IPS DF 19.7 (cell line): ENCODE measurements at places on chromosomes 16 and 17.

DNA sequence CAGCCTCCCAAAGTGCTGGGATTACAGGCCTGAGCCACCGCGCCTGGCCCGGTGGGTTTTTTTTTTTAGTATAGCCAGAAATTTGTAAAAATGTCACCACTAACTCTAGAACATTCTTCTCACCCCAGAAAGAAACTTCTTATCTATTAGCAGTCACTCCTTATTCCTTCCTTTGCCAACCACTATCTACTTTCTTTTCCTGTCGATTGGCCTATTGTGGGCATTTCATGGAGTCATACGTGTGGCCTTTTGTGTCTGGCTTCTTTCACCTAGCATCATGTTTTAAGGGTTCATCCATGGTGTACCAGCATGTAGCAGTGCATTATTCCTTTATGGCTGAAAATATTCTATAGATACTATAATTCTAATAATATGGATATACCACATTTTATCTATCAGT lies 3.6 kb downstream of the CYB5D2 start:
- DNase-seq, result no peak

GRCh38 chr17:9363440-9364350 lies 211.9 kb downstream of the STX8 start:
- no peak for DNase-seq

- DNase-seq, result no peak
These were observed 73.4 kb downstream of the WSB1 start for GRCh38 chr17:27367121-27367981.

GRCh38 chr17:74677558-74678466 lies 34.9 kb downstream of the CD300LF start:
- DNase-seq, result no peak

DNA sequence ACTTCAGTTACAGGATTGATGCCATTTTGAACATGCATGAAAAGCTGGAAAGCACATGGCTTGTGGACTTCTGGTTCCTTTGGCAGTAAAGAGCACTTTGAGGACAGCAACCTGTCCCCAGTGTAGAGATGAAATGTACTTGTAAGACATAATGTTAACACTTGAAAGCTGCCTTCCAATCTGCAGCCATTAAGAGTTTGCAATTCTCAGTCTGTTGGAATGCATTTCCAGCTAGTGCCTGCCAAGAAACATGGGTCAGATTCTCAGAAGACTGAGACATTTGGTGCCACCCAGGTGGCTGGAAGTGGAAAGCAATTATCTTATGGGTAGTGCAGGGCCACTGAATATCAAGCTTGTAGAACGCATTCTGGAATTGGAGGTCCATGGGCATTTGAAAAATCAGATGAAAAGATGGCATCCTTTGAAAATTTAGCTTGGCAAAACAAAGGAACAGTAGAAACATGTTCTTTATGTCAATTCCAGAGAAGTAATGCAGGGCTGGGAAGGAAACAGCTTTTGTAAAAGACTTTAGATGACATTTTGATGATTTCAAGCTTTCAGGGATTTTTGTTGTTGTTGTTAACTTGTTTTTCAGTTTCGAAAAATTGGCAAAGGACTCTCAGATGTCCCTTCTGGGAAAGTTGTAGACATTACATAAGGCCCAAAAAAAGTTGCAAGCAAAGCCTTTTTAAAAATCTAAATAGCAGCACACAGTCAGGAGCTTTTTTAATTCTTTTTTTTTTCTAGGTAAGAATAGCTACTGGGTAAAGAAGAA lies 147.0 kb downstream of the ABCA8 start:
- DNase-seq, result no peak

GRCh38 chr16:25835126-25835525 lies 143.4 kb downstream of the HS3ST4 start:
- no peak for DNase-seq

DNA sequence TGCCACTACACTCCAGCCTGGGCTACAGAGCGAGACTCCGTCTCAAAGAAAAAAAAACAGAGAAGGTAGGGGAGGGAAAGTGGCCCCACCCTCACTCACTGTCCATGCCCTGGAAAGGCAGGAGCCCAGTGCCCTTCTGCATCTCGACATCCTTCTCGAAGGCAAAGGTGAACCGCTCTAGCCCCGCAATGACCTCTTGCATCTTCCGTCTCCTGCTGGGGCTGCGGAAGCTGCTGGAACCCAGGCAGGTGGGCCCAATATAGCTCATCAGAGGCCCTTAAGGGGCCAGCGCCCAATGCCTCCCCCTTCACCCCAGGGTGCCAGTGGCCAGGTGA lies at the start of gene CPSF4L:
Gene CPSF4L, minus strand, starts transcription at position 264 of the 335 bp plus-strand sequence. Its CDS starts 62 bp downstream, at position 202.
- DNase-seq, result no peak

DNA sequence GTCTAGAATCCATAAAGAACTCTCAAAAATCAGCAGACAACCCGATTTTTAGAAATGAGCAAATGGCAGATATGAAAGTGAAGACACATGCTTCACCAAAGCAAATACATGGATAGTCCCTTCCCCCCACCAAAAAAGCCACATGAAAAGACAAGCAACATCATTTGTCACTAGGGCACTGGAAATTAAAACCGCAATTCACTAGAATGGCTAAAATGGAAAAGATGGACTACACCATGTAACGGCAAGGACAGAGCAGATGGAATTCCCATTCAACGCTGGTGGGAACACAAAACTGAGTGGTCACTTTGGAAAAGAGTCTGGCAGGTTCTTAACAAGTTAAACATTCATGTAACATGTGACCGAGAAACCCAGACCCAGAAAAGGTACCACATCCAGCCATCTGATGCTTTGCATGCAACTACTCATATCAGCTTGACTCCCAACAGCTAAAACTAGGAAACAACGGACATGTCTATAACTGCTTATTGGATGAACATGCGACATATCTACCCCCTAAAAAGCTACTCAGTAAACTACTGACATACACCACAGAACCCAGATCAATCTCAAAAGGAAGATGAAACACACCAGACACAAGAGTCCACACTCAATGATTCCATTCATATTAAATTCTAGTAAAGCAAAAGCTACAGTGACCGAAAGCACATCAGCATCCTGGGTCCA lies 132.6 kb downstream of the ZNF778 start:
- DNase-seq, result no peak

- DNase-seq, result no peak
These were observed 453.4 kb downstream of the KCNJ18 start for GRCh38 chr17:22145605-22146178.

- DNase-seq, result no peak
These were observed 35.1 kb downstream of the SLC6A2 start for GRCh38 chr16:55690841-55691240.

DNA sequence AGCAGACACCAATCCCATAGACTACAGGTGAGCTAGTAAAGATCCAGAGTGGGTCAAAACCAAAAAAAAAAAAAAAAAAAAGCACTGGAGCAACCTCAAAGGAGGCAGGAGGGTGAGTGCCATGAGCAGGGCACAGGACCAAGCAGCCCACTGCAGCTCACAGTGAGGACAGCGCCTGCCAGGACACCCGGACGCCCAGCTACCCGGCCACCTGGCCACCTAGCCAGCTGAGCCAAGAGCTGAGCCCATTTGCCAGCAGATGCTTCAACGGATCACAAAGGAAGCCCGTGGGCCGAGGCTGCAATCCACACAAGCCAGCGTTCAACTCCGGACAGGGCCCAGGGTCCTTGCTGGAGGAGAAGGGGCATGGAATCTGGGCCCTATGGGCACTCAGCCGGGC lies 15.1 kb downstream of the AXIN1 start:
- DNase-seq, result no peak

GRCh38 chr16:28182183-28182582 lies 29.6 kb downstream of the XPO6 start:
- DNase-seq, result no peak

DNA sequence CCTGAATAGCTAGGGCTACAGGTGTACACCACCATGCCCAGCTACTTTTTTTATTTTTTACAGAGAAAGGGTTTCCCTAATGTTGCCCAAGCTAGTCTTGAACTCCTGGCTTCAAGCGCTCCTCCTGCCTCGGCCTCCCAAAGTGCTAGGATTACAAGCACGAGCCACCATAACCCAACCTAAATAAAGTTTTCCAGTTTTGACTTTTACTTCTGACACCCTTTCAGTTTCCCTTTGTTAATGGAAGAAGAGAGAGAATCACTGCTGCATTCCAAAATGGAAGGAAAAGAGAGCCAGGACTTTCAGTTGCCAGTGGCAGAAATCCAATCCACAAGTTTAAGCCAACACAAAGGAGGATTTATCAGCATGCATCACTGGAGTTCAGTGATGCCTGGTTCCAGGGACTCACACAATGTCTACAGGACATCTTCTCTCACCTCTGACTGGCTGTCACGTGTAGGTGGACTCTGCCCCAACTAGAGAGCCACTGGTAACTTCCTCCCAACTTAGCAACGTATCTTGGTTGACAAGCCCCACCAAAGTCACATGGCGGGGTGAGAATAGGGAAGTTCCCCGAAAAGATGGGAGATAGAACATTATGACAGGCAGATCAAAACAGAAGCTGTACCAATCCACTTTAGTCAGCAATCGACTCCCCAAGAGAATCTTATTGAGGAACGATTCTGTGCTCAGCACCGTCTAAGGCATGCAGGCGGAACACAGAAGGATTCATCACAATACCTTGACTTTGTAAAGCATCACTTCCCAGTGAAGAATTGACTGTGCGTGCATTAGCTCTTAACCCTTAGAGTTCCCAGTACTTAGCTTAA lies 46.5 kb downstream of the GAS7 start:
- DNase-seq, result no peak

DNA sequence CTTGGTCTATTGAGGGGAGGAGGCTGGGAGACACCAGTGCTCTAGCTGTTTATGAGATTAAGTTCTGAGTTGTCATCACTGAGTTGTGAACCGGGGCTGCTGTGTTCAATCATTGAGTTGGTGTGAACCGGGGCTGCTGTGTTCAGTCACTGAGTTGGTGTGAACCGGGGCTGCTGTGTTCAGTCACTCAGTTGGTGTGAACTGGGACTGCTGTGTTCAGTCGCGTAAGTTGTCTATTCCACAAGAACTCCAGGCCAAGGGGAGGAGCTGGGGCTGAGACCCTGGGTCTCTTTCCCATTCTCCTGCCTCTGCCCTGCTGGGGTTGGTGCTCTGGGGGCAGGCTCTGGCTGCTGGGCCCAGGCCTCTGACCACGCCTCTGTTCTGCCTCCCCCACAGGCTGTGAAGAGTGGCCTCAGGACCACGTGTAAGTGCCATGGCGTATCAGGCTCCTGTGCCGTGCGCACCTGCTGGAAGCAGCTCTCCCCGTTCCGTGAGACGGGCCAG lies 24.5 kb downstream of the WNT9B start:
- no peak for DNase-seq

DNA sequence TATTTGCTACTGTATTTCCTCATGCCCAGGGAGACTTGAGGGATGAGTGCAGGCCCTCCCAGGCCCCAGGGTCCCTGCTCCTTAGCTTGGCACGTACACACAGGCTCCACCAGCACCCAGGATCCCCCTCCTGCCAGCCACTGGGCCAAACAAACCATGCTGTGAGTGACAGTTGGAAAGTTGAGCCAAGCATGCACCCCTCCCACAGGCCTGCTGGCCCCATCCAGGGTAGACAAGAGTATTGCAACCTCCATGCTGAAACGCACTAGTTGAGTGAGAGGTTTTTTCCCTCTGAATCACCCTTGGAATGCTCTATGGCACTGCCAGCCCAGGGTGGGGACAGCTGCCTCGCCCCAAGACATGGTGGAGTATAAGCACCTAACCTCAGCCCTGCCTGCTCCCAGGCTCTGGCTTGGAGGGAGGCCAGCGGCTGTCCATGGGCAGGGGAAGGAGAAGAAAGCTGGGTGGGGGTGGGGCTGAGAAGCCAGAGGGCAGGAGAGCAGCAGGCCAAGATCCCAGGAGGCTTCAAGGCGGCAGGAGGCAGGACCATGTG lies 49.6 kb downstream of the PITPNM3 start:
- DNase-seq, result no peak

- no peak for DNase-seq
These were observed 26.9 kb downstream of the NDEL1 start for GRCh38 chr17:8462564-8462963.

GRCh38 chr16:57795431-57795878 lies 6.8 kb downstream of the KIFC3 start:
- DNase-seq, result no peak

DNA sequence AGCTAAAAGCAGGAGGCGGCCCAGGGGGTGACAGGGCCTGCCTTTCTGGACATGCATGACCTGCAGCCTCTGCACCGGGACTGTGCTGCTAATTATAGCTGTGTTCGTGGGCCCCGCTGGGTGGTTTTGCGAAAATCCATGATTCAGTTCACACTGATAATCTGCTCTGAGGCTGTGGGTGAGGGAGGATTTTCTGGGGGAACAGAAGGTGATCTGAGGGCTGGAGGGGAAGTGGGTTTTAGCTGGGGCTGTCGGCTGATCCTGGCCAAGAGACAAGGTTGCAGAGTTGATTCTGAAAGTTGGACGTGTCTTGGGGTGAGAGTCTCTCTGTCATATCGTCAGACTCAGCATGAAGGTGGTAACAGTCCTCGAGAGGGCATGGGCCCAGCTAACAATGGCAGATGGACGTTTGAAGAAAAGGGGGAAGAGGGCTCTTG lies 187.5 kb upstream of the ZNF469 start:
- DNase-seq, result no peak

GRCh38 chr17:36907407-36907806 lies 29.9 kb upstream of the LHX1 start:
- no peak for DNase-seq

DNA sequence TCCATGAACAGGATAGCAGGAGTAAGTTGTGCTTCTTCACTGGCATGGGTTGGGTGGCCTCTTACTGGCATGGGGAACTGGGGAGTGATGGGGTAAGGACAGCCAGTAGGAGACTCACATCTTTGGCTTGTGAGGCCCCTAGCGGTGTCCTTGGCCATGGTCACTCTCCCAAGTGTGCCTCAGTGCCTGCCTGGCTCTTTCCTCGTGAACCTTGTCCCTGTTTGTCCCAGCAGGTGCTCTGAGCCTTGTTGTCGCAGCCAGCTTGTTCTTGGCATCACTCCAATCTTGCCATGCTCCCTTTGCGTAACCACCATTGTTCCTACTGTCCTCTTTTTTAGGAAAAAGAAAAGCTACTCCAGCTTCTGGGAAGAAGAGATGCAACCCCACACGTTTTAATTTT lies 53.6 kb upstream of the SDK2 start:
- no peak for DNase-seq

DNA sequence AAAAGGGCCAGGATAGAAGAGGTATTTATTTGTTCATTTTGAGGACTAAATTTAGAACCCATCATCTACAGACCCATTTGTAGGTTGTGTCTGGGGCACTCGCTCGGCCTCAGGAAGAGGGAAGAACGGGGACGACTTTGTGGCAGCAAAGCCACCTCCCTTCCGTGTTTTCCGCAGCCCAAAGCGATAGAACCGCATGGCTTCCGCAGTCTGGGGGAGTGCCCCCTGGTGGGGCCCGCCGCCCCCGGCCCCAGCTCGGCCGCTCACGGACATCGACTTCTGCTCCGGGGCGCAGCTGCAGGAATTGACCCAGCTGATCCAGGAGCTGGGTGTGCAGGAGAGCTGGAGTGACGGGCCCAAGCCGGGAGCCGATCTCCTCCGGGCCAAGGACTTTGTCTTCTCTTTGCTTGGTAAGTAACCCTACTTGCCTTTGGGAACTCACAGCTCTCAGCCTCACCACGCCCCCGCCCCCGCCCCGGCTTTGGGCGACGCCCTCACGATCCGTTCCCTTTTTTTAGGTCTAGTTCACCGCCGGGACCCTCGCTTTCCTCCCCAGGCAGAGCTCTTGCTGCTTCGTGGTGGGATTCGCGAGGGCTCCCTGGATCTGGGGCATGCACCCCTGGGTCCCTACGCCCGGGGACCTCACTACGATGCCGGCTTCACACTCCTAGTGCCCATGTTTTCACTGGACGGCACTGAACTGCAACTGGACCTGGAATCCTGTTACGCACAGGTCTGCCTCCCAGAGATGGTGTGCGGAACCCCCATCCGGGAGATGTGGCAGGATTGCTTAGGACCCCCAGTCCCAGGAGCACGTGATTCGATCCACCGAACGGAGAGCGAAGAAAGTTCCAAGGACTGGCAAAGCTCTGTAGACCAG lies 681 bp downstream of the TMEM102 start:
- DNase-seq, result no peak

GRCh38 chr17:19399750-19400450 lies 11.1 kb upstream of the RNF112 start:
- no peak for DNase-seq
